ENCODE measurements at places on chromosomes 16 and 17. TPM values are rescaled to one million over a fixed set of nuclear protein-coding genes. Genes with fewer than 3 reads are reported as not detected.

The HOXB9 gene
- not detected for total RNA-seq

The CCL2 gene
- total RNA-seq = 42.1 TPM

The C16orf74 gene
- total RNA-seq = 0.82 TPM

GRCh38 chr17:77111934-77112296, 28.9 kb upstream of the SEC14L1 start:
- no peak for DNase-seq

DNA sequence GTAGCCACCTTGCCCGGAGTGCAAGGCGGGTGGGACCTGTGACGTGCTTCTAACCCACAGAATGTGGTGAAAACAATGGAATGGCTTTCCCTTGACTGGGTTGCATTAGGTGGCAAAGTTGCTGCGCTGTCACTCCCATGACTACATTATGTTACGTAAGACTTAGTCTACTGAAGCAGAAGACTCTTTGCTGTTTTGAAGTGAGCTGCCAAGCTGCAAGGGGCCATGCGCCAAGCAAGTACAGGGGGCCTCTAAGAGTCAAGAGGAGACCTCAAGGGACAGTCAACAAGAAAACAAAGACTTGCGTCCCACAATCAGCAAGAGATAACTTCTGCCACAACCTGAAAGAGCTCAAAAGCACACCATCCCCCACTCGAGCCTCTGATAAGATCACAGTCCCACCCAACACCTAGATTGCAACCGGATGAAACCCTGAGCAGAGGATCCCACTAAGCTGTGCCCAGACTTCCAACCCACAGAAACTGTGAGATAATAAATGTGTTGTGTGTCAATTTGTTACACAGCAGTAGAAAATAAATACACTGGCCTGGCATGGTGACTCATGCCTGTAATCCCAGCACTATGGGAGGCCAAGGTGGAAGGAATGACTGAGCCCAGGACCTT, 16.5 kb downstream of the ANKRD11 start:
- DNase-seq = peak; percentile 6

GRCh38 chr17:47239967-47240651, 13.5 kb upstream of the ITGB3 start:
- DNase-seq = no peak

DNA sequence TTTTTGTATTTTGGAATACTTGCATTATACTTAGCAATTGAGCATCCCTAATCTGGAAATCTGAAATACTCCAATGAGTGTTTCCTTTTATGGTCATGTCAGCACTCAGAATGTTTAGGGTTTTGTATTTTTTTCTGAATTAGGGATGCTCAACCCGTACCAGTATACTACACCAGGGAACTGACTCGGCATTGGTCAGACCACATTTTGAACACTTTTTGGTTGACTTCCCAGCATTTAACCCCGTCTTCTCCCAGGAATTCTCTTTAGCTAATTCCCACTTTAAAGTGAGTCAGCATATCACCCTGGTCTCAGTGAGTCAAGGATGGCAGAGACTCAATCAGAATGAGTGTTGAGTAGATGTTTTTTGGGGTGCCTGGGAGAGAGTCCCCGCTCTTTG, 177.9 kb downstream of the SPECC1 start:
- DNase-seq = no peak

- DNase-seq = no peak
Observed at GRCh38 chr17:74257311-74257710, 16.7 kb upstream of the DNAI2 start.

The CA5A gene
- total RNA-seq = not detected

DNA sequence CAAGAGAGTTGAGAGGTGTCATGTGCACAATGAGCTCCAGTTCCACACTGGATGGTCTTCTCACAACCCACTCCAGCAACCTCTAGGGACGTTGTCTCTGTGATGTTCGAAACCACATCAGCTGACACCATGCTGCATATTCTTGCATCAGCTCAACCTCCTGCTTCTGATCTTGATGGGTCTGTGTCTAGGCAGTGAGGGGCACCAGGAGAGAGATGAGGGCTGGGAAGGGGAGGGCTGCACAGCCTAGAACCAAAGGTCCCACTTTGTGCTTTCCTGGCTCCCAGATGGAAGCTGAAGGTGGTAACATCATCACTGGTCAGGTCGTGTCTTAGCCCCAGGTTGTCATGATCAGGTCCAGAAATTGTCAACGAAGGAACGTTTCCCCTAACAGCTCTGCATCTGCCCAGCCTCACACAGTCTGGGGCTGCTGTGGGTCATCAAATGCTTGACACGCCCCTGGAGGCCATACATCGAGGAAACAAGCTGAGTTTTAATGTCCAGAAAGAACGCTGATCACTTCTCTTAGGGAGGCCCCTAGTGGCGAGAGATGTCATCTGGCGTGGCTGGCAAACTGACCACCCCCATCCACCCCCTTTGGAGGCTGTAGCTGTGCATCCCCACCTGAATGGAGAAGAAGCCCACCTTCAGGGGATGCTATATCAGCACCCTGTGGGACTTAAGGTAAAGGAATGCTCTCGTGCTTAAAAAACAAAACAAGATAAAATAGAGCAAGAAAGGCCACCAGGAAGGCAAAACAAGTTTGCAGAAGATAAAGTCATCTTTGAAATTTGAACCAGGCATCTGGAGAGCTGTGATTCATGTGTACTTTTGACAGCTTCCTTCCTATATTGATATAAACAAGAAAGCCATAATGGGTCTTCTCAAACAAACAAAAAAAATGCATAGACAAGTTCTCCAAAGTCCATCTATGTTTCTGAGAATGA, 58.3 kb downstream of the WIPI1 start:
- no peak for DNase-seq

The TBC1D3 gene
- total RNA-seq = not detected

DNA sequence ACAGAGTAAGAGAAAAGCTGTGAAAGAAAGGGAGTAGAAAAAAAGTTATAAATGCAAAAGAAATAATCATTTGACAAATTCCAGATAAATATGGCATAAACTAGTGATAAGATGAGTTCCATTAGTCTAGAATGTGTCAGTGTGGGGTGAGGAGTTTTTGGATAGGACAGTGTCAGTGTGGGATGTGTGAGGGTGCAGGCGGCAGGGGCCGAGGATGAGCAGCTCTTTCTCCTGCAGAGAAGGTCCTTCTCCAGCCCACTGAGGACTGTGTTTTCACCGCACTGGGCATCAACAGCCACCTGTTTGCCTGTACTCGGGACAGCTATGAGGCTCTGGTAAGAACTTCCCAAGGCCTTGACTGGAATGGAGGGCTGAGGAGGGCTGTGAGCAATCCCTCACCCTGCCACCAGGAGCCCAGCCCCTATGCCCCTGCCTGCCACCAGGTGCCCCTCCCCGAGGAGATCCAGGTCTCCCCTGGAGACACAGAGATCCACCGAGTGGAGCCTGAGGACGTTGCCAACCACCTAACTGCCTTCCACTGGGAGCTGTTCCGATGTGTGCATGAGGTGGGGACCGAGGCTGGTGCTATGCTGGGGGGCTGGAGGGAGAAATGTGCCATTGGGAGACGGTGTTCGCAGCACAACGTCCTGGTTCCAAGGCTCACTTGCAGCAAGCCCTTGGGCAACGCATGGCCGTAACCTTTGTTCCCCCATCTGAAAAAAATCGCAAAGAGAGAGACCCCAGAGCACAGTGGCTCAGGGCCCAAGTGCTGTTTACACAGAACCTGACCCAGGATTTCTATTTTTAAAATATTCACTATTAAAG, 13.1 kb downstream of the RAPGEFL1 start:
- no peak for DNase-seq

The PKMYT1 gene
- 23.2 TPM for total RNA-seq

DNA sequence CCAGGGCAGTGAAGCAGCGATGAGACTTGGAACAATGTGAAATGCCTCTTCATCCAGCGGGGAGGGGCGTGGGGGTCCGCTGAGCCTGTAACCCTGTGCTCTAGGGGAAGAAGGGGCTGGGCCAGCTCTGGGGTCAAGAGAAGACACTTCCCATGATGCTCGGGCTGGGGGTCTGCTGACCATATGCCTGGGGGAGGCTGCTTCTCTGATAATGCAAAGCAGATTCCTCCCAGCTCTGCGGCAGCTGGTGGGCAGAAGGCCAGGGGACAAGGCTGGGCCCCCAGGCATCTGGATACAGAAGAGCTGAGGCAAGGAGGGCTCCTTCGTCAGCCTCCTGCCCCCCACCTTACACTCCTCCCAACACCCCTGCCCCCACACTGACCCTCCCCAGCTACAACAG, 24.7 kb downstream of the NGFR start:
- DNase-seq = peak; percentile 57

- no peak for DNase-seq
Observed at GRCh38 chr16:47927330-47927729, 228.5 kb downstream of the ABCC12 start.

GRCh38 chr17:14061666-14062560, 7.4 kb upstream of the COX10 start:
- no peak for DNase-seq

- no peak for DNase-seq
Observed at GRCh38 chr17:4467287-4467686, 31.4 kb upstream of the SPNS2 start.

The ADAD2 gene
- total RNA-seq = not detected

- DNase-seq = no peak
Observed at GRCh38 chr16:66601471-66601870, 3.0 kb upstream of the CMTM3 start.

GRCh38 chr17:49984776-49985175, 10.2 kb downstream of the DLX3 start:
- peak; percentile 5 for DNase-seq

The ZNF19 gene
- total RNA-seq = 1.7 TPM

GRCh38 chr17:80751070-80751945, 206.7 kb downstream of the RPTOR start:
- DNase-seq = no peak

The CLUH gene
- 36.6 TPM for total RNA-seq

The KRT28 gene
- not detected for total RNA-seq

DNA sequence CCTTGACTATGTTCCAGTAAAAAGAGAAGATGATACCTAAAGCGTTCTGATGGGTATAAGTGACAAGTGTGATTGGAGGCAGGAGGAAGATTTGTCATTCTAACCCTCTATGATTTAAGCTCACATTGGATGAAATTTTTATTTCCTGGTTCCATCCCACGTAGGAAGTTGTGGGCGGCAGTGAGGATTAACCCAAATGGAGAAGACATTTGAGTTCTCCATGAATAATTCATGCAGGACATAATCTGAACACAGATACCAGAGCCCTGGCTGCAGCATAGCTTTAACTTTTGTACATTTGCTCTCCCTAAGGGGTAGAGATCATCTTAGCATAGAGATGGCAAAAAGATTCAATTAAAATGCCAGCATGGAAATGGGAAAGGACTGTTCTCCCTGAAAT, 146.3 kb downstream of the SLC39A11 start:
- DNase-seq = no peak

GRCh38 chr17:27293359-27293897, 486 bp upstream of the WSB1 start:
- no peak for DNase-seq

The TRPV3 gene
- total RNA-seq = 0.27 TPM

GRCh38 chr17:82230609-82231311, 1.9 kb downstream of the SLC16A3 start:
- no peak for DNase-seq

GRCh38 chr16:81608523-81609209, 164.1 kb downstream of the CMIP start:
- DNase-seq = no peak

DNA sequence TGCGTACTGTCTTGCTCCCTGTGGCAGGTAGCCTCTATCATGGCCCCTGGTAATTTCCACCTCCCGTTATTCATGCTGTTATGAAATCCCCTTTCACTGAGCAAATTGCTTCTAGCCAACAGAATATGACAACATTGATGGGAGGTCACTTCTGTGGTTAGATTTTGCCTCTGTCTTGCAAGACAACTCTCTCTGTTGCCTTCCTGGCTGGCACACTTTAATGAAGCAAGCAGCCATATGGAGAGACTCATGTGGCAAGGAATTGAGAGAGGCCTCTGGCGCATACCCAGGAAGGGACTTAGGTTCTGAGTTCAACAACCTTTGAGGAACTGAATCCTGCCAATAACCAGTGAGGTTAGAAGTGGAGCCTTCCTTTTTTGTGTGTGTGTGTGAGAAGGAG, 51.8 kb upstream of the GPRC5B start:
- no peak for DNase-seq

- DNase-seq = no peak
Observed at GRCh38 chr16:75460446-75460845, 4.0 kb downstream of the TMEM170A start.

The RAB40B gene
- 16.7 TPM for total RNA-seq

GRCh38 chr16:50099957-50100648, 34.3 kb downstream of the HEATR3 start:
- no peak for DNase-seq

DNA sequence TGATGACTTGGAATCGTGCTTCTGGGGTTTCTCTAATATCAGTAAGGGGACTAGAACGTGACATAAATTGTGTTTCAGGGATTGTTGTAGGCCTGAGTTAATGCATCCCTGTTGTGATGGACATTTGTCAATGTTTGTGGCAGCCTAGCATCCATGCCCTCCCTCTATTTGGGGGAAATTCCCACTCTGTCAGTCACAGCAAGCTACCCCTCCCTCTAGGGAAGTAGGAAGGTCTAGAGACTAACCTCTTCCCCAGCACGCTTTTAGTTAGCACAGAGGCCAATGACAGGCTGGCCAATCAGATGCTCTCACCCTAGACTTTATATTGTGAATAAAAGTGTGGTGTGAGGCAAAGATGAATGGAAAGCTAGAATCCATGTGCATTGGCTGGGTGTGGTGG, 32.4 kb upstream of the NF1 start:
- no peak for DNase-seq

- DNase-seq = no peak
Observed at GRCh38 chr16:57318240-57318970, 33.9 kb upstream of the PLLP start.

The ANKFY1 gene
- 50.1 TPM for total RNA-seq

The TMEM107 gene
- 12.1 TPM for total RNA-seq

- DNase-seq = no peak
Observed at GRCh38 chr16:72561-73548, at the start of gene RHBDF1. Gene RHBDF1, minus strand, starts transcription at chr16:72631. Its CDS starts 7,616 bp downstream, at chr16:65015.

The CD300H gene
- not detected for total RNA-seq

DNA sequence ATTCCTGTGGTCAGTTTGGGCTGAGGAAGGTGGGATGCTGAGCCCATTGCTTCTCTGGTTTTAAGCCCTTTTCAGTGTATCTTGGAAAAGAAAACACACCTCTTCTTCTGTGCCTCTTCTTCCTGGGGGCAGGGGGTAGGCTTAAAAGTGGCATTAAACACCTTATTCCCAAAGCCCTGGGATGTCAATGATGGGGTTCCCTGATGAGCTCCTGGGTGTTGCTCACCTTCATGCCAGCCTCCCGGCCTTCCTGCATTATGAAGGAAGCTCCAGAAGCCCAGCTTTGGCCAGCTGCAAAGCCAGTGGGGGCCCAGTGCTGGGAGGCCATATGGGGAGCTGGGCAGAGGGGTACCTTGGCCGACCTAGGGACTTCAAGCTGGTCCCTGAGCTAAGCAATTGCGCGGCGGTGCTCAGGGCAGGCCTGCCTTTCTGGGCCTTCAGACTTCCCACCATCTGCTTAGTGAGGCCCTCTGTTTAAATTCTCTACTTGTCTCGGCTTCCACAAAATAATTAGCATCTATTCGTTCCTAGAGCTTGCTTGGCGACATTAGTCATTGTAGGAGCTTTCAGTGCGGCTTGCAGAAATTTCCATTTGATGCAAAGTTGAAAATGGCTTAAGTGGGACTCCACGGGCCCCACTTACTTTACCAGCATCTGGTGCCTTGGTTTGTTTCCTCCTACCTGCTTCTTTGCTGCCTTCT, 121.7 kb upstream of the NLRP1 start:
- no peak for DNase-seq

GRCh38 chr17:66507103-66507923, 204.9 kb downstream of the PRKCA start:
- no peak for DNase-seq
